ENCODE measurements at places on chromosomes 16 and 17.

GRCh38 chr17:67525239-67526135 is 148.4 kb downstream of the PITPNC1 start:
- DNase-seq = no peak

- no peak for DNase-seq
Measured at GRCh38 chr17:68290268-68290954, 516 bp downstream of the SLC16A6 start.

GRCh38 chr17:13306310-13306962 is 288.6 kb upstream of the ELAC2 start:
- no peak for DNase-seq

DNA sequence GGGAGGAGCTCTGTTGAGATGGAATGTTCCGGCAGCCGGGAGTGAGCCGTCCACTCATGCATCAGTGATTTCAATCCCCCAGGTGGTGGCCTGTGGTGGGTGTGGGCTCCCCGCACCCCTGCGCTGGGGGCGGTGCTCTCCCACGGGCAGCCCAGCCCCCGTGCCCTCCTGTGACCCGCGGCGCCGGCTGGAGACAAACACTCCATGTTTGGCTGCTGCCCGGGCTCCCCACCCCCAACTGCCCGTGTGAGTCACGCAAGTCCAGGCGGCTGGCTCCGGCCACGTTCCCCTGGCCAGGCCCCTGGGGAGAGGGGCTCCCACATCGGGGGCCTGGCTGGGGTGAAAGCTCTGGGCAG is 29.4 kb downstream of the CACNA1H start:
- DNase-seq = no peak

- no peak for DNase-seq
Measured at GRCh38 chr16:80250381-80250780, 290.4 kb upstream of the DYNLRB2 start.

DNA sequence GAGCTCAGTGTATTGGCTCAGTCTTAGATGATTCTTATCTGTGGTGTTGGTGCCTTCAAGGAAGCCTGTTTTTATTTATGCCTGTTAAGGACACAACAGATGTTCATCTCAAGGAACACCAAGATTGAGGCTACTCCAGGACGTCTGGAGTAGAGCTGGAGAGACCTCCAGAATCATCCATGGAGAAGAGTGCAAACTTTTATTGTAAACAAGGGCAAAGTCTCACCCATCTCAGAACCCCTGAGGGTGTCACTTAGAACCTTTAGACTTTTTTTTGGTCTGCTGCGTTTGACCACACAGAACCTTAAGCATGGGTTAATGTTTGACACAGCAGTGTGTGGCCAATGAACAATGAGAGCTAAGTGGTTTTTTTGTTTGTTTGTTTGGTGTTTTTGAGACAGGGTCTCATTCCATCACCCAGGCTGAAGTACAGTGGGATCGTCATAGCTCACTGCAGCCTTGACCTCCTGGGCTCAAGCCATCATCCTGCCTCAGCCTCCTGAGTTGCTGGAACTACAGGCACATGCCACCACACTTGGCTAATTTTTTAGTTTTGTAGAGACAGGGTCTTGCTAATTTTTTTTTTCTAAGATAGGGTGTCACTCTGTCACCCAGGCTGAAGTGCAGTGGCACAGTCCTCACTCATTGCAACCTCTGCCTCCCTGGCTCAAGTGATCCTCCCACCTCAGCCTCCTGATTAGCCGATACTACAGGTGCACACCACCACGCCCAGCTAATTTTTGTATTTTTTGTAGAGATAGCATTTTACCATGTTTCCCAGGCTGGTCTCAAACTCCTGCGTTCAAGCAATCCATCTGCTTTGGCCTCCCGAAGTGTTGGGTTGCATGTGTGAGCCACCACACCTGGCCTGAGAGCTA is 16.3 kb downstream of the SLC47A1 start:
- no peak for DNase-seq

DNA sequence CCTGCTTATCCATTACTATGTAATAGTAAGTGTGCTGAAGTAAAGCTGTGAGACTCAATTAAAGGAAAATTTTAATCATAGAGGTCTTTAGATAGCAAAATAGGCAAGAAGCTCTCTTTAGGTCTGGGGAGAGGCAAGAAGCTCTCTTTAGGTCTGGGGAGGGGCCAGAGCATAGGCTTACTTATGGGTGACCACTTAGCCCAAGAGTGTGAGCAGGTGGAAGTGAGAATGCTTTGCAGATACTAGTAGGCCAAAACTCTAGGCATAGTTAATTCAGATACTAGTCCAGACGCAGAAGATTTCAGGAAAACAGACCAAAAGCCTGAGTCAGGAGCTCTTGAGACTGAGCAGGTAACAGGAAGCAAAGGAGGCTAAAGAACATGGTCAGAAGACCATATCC is 49.6 kb downstream of the GLG1 start:
- DNase-seq = no peak

GRCh38 chr17:82086941-82087906 is 10.8 kb downstream of the FASN start:
- no peak for DNase-seq

DNA sequence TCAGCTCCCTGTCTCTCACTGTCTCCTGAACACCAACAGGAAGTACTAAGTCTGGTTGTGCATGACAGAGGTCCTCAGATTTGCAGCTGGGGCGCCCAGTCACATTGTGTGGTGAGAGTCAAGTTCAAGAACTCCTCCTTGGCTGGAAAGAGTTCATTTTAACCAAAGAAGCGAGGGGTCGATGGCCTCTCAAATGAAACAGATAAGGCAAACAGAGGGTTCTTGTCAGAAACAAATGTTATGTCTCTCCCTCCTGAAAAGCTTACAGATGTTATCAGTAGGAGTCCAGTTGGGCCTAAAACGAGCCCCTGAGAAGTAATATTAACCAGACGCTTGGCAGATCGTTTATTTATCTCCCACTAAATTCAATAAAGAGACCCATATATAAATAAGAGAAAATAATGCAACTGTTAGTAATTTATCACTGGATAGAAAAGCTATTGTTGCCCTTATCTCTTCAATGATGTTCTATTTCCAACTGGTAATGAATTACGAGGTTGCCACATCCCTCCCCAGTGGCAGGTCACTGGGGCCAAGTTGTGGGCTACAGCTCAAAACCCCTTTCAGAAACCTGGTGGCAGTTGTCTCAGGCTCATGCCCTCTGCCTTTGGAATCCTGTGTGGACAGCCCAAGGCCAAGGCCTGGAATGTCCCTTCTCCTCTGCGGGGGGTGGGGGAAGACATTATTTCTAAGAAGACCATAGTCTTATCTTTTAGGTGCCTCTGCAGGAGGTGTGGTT is 307.5 kb upstream of the DYNLRB2 start:
- DNase-seq = no peak

GRCh38 chr16:61926766-61927165 is 109.5 kb downstream of the CDH8 start:
- no peak for DNase-seq

DNA sequence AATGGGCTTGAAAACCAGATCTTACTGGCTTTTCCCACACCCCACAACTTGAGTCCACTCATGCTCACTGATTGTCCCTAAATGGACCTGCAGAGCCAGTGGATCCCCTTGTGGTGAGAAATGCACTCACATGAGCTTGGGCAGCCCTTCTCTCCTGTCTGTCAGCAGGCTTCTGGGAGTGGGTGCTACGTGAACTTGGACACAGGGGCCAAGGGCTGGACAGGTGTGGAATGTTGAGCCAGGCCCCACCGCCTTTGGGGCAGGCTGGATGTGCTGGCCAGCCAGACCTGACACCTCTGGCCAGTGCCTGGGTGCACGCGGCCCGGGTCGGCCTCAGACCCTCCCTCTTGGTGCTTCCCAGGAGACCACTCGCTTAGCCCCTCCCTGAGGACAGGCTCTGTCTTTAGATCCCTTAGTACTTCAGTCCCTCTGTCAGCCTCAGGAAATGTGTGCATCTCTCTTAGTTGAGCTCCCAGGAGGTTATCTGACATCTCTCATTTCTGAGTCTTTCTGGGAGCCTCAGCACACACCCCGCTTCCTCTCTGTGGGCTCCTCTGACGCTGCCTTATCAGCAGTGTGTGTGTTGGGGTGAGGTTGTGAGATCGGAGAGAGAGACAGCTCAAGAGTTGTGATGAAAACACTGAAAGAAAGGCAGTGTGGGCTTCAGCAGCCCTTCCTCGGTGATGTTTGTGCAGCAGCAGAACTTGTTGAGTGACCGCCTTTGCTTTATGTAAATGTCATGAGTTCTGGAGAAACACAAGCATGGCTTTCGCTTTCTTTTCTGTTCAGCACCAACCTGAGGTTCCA is 117.0 kb downstream of the RAB11FIP4 start:
- DNase-seq = no peak

GRCh38 chr17:82030470-82031302 is 792 bp upstream of the RAC3 start:
- peak; percentile 51 for DNase-seq

DNA sequence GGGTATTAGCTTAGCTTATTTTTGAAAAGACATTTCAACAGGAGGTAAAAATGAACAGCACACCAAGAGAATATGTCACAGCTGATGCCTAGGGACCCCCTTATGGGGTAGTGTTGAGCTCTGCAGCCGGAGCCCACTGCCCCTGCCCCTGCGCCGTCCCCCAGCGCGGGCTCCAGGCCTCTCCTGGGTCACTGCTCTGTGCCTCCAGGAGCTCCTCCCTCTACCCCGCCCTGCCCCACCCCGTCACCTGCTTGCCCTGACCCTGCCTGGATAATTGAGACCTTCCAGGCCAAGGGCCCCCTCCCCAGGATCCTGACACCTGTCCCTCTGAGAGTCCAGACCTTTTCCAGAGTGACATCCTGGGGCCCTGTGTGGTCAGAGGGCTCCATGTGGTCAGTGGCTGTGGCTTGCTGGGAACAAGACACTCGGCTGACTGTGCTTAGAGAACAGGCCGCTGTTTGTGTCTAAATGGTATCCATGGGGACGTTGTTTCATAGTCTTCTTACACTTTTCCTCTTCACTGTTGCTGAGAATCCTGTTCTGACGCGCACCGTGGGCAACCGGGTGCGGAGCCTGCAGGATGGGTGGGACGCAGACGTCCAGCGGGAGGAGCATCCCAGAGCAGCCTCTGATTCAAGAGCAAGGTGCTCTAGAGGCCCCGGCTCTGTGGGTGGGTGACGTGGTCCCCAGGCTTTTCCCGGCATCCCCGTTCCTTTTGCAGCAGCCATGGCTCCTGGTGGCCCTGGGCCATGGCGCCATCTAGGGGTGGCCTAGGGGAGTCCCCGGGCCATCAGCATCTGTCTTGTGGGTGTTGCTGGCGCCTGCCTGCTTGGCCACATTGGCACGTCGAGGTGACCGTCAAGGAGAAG is 20.0 kb upstream of the WFIKKN1 start:
- no peak for DNase-seq

GRCh38 chr17:56445692-56446411 is 147.6 kb upstream of the NOG start:
- DNase-seq = no peak

GRCh38 chr17:47252766-47253512 is 688 bp upstream of the ITGB3 start:
- DNase-seq = no peak
